Type B pancreatic cell (in vitro differentiated cells): ENCODE measurements at places on chromosomes 6 and 20. TPM values are rescaled to one million over a fixed set of nuclear protein-coding genes. Genes with fewer than 3 reads are reported as not detected.

DNA sequence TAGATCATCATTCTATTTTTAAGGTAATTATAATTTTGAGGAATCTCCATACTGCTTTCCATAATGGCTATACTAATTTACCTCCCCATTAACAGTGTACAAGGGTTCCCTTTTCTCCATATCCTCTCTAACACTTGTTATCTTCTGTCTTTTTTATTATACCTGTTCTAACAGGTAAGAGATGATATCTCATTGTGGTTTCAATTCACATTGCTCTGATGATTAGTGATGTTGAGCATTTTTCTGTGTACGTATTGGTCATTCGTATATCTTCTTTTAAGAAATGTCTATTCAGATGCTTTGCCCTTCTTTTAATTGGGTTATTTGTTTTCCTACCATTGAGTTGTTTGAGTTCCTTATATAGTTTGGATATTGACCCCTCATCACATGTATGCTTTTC lies 81.6 kb upstream of the SCAF8 start:
- DNase-seq = no peak

DNA sequence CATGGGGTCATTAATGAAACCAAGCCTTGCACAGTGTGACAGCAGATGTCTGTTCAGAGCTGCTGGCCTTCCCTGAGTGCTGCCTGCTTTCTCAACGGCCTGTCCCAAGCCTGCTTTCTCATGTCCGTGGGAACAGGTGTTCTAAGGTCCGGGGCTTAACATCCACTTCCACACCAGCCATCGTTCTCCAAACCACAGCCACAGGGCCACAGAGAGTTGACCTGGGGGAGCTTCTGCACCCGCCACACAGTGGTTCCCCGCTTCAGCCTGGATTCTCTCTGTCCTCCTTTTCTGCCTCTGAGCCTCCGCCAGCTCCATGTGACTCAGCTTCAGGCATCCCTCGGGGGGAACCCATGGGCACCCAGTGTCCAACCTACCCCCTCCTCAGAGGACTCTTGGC lies 26.9 kb upstream of the PPP1R3G start:
- no peak for DNase-seq

The OTOR gene
- not detected in 2 replicates for total RNA-seq

The PRICKLE4 gene
- total RNA-seq = 2.1 and 2.8 TPM in 2 replicates

GRCh38 chr6:158256746-158257424 lies 55.4 kb upstream of the TULP4 start:
- no peak for DNase-seq

The ZFP57 gene
- not detected in 2 replicates for total RNA-seq

The PTPRK gene
- 62.8 and 63.4 TPM in 2 replicates for total RNA-seq

DNA sequence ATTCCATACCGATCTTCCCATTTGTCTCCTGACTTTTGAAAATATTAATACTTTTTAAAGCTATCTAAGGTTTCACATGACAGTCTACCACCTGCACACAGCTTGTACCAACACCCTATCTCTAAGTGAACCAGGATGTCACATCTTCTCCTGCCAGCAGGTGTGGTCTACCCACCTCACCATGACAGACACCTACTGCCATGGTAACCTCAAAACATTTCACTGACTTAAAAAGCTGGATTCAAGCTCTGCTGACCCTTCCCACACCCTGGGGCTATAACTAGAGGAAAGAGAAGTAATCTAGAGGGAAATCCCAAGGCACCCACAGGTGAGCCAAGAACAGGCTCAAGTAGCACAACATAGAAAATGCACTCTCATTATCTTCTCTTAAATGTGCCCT lies 1.2 kb downstream of the SLC17A3 start:
- DNase-seq = no peak
